ENCODE measurements at places on chromosomes 5 and 9. TPM values are rescaled to one million over a fixed set of nuclear protein-coding genes. Genes with fewer than 3 reads are reported as not detected.

GRCh38 chr9:107932601-107933000, 443.0 kb upstream of the KLF4 start:
- no peak for DNase-seq

GRCh38 chr5:79759436-79759835, 69.8 kb downstream of the CMYA5 start:
- DNase-seq: peak; percentile 61

DNA sequence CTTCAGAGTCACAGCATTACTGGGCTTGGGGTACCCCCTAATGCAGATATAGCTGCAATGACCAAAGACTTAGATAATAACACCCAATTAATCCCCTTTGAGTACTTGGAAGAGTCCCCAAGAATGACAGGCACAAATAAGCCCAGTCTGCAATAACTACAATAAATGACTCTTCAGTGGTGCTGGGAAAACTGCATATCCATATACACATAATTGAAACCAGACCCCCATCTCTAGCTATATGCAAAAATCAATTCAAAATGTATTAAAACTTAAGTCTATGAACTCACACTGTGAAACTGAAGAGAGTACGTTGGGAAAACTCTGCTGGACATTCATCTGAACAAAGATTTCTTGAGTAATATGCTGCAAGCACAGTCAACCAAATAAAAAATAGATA, 422.5 kb downstream of the CDH18 start:
- DNase-seq: no peak

DNA sequence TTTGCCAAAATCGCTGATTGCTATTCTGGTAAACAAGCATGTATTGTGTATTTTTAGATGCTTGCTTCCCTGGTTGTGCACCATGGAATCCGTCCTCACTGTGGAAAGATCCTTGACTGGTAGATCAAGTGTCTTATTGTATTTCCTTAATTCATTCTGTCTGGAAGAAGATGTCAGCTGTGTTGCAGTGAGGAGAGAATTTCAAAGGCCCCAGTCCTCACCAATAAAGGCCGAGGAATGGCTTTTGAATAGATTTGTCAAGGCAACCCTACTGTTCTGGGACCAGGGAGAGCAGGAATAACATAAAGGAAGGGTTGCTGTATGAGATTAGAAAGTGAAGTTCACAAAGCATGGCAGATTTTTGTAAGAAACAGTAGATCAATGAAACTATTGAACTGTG, 36.2 kb upstream of the POU5F2 start:
- no peak for DNase-seq

- DNase-seq: no peak
Observed at GRCh38 chr5:167582886-167583285, 708.6 kb upstream of the WWC1 start.

DNA sequence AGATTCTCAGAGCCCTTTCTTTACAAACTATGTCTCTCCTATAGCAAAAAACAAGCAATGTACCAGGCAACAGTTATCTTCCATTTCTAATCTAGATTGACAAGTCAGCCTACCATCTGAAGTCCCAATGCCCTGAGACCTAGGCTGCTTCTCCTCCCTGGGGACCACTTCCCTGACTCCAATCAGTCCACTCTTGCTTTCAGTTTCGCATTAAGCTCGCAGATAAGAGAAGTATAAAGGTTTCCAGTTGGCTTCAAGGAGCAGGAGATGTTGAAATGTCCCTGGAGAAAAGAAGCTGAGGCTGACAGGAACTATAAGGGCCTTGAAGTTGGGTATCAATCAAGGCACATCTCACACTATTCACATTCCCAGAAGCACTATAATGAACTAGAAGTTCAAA, 32.3 kb downstream of the ERP44 start:
- DNase-seq: peak; percentile 19

FAM78A gene
- total RNA-seq: 0.71 TPM

LSM11 gene
- 5.1 TPM for total RNA-seq

Measured in M059J (cell line).